Activated CD4-positive, alpha-beta T cell treated with anti-CD3 and anti-CD28 coated beads, Interleukin-2, amount 50 U/mL, for 24 hours (primary cell): ENCODE measurements at places on chromosomes 2 and 18.

- DNase-seq, result no peak
Observed at GRCh38 chr18:58235001-58235436, 191.0 kb downstream of the NEDD4L start.

DNA sequence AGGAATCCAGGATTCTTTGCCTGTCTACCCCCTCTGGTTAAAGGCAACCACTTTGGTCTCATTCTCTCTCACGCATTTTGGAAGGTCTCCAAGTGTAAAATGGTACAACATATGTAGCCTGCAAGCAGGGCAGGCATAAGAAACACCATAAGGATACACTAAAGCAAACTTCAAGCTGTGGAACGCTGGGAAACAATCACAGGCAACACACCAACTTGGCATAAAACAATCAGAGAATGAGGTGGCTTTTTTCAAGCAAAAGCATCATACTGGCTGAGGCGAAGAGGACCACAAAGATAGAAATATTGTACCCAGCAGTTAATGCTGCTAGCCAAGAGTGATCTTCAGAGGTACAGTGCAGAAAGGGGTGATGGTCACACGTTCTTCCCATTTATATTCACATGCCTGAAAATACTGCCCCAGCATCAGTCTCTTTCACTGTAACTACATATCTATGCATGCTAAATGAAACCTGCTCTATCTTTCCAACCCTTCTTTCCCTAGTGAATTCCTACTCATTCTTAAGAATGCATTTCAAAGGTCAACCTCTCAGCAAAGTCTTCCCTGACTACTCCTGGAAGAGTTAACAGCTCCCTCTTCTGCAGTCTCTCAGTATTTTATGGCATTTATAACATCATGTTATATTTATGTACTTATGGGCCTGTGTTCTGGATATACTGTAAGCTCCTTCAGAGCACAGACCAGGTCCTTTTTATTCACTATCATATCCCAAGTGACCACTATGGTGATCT is 71.9 kb upstream of the GALNT5 start:
- DNase-seq, result no peak

GRCh38 chr2:72843301-72843700 is 17.5 kb upstream of the EXOC6B start:
- no peak for DNase-seq

DNA sequence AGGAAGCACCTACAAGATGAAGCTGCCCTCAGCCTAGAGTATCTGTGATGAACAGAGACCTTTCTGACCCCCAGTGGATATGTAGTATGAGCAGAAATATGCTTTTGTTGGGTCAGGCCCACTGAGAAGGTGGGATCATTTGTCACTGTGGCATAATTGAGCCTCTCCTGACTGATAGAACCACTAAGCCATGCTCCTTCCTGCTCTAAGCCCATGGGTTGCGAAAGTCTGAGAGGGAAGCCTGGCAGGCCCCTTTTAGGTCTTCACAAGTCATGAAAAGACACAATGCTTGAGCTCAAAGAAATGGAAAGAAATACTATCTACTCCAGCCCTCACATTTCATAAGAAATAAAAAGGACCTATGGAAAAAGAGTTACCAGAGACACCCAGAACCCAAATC is 127.7 kb downstream of the TNS1 start:
- DNase-seq, result no peak

DNA sequence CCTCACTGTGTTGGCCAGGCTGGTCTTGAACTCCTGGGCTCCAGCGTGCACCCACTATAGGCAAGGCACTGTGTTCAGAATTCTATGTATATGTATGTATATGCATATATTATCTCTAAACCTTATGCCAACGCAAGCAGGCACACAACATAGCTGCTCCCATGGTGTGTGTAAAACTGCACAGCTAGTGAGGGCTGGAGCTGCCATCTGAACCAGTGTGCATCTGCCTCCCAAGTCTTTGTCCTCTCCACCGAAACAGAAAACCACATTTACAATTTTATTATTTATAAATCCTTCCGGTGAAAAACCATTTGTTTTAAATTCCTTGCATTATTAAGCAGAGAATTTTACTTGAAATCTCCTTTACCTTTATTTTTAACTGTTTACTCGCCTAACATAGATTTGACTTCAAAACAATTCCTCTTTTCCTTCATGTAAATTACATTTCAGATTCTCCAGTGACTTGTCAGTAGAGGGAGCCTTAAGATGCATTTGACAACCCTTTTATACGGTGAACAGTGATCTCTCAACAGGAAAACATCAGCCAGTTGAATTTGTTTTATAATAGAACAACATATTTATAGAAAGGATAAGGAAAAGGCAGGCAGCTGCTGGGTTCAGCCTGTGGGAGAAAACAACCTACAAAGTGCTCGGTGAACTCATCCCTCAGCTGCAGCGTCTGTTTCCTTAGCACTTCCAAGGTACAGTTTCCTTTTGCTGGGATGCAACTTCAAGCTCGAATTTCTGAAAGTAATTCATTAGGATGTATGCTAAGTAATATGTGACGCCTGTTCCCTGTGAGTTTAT is 101.2 kb downstream of the MYT1L start:
- no peak for DNase-seq

DNA sequence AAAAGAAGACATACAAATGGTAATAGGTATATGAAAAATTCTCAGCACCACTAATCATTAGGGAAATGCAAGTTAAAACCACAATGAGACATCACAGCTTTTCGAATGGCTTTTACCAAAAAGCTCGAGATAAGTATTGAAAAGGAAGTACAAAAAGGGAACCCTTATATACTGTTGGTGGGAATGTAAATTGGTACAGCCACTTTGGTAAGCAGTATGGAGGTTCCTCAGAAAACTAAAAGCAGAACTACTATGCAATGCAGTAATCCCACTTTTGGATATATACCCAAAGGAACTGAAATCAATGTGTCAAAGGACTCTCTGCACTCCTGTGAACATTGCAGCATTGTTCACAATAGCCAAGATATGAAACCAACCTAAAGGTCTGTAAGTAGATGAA is 107.5 kb upstream of the SPATS2L start:
- no peak for DNase-seq

- DNase-seq, result no peak
Observed at GRCh38 chr2:169095621-169096105, 26.3 kb downstream of the DHRS9 start.

GRCh38 chr2:102094917-102095316 is 47.6 kb upstream of the IL1R1 start:
- no peak for DNase-seq

GRCh38 chr2:47651296-47651695 is 131.6 kb upstream of the MSH6 start:
- DNase-seq, result no peak

GRCh38 chr18:67639872-67640271 is 123.4 kb upstream of the DSEL start:
- no peak for DNase-seq

DNA sequence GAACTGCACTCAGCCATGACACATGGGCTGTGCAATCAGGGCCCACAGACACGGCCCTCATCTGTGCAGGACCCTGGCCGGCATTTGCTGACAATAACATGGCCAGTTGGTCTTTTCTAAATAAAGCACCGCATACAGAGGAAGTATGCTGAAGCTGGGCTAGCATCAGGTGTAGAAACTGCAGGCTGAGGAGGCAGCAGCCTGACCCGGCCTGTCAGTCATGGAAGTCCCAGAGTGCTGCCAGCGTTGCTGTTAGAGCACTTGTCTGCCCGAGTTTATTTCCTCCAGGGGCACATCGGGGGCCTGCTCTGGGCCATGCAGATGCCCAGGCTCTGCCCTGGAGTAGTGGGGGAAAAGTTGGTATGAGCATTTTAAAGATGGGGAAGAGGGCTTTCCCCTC is 4.1 kb upstream of the PTPN18 start:
- no peak for DNase-seq
